ENCODE measurements at places on chromosomes 6 and 20.

DNA sequence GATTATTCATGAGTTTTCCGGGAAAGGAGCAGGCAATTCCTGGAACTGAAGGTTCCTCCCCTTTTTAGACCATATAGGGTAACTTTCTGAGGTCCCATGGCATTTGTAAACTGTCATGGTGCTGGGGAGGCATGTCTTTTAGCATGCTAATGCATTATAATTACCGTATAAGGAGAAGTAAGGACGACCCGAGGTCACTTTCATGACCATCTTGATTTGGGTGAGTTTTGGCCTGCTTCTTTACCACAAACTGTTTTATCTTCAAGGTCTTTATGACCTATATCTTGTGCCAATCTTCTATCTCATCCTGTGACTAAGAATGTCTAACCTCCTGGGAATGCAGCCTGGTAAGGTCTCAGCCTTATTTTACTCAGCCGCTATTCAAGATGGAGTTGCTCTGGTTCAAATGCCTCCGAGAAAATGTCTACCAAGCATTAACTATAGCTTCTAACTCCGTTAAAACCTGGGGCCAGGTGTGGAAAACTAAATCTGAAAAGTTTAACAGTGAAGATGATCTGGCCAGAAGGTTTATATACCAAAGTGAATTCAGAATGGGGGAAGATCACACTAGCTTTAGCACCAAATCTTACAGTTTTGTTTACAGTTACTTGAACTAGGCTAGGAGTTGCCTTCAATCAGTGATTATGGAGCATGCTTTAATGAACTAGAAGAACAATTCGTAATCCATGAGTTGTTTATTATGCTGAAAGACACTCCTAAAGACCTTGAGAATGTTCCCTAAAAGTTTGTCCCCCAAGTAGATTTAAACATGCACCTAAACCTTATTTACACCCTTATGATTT is 80.0 kb upstream of the TOP1 start:
- DNase-seq: no peak

GRCh38 chr20:54184904-54185626 is 11.3 kb upstream of the CYP24A1 start:
- no peak for DNase-seq

DNA sequence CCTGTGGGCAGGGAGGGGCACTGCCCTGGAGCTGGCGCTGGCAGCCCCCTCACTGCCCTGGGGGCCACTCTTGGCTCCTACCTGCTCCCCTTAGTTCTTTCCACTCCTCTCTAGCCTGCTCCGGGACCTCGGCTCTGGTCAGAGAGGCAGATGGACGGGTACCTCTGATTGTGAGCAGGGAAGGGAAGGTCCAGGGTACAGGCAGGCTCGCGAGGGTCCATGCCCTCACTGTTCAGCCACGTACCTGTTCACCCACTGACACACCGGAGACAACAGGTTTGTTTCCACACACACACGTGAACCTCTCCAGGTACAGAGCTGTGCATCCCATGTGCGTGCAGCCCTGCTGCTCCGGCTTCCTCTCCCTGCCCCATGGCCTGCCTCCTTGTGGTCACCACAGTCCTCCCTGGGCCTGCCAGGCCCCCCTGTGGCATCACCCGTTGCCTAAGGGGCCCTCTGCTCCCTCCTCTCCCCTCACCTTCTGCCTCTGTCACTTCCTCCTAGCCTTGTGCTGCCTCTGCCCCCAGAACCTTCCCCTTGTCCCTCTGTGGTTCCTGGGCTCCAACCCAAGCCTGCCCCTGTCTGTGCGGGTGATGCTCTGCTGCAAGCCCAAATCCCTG is 2.3 kb downstream of the EMILIN3 start:
- peak; percentile 87 for DNase-seq

GRCh38 chr6:123215211-123215610 is 219.2 kb downstream of the CLVS2 start:
- no peak for DNase-seq

GRCh38 chr20:19621072-19621471 is 137.0 kb upstream of the RIN2 start:
- DNase-seq: no peak
